Stimulated activated CD4-positive, alpha-beta T cell treated with anti-CD3 and anti-CD28 coated beads, TNF-alpha, amount 100 ng/mL, for 1 hour (primary cell): ENCODE measurements at places on chromosomes 6 and 20.

DNA sequence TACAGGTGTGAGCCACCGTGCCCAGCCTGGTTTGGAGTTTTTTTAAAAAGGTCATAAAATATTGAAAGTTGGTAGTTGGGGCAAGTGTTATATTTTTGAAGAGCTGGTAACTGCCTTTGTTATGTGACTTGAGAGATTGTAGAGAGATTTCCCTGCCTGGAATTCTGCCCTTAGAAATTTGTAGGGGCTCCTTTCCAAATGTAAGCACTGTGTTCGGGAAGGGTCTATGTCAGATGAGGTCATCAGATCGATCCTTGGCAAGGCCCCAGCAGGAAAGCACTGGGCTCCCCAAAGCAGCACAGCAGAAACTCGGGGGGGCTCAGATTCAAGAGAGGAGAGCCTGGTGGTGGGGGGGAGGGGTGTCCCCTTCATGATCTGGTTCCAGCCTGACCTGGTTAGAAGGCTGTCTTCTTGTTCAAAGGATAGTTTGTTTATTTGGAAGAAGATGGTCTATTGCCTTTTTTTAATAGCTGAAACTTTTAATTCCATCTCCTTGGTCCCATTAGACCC lies 220.2 kb downstream of the UST start:
- DNase-seq: no peak

- no peak for DNase-seq
Observed at GRCh38 chr6:4948781-4949450, 54.9 kb downstream of the RPP40 start.

GRCh38 chr6:167858842-167859664 lies 32.3 kb downstream of the AFDN start:
- no peak for DNase-seq

- no peak for DNase-seq
Observed at GRCh38 chr6:119084784-119085183, 6.3 kb upstream of the FAM184A start.

- DNase-seq: no peak
Observed at GRCh38 chr6:17450832-17451231, 57.4 kb downstream of the CAP2 start.

- no peak for DNase-seq
Observed at GRCh38 chr6:150535151-150535804, 64.4 kb upstream of the PLEKHG1 start.

DNA sequence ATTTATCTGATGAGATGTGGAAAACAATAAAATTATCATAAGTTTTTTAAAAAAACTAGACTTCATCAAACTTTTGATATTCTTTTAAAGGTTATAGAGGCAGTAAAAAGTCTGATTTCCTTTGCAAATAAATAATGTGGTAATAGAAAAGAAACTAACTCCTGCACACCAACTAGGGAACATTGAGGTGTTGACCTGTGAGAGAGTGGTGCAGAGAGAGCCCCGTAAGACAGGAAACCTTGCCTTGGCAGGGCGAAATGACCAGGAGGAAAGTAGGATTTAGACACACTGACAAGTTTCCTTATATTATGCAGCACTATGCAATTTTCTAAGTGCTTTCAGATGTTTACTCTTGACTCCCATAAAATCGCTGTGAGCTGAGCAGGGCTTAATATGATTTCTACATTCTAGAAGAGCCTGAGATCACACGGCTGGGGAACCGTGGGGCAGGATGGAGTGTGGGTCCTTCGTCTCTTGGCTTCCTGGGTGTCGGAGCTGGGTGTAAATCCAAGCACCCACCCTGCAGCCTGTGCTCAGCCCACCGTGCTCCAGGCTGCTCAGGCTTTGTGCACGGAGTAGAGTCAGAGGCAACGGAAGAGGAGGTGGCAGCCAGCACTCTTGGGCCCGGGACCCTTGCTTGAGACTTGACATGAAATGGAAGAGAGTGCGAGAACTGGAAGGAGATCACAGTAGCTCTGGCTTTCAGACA lies 61.3 kb upstream of the FOXQ1 start:
- DNase-seq: no peak

- DNase-seq: no peak
Observed at GRCh38 chr20:37796121-37796520, 102.3 kb downstream of the CTNNBL1 start.

DNA sequence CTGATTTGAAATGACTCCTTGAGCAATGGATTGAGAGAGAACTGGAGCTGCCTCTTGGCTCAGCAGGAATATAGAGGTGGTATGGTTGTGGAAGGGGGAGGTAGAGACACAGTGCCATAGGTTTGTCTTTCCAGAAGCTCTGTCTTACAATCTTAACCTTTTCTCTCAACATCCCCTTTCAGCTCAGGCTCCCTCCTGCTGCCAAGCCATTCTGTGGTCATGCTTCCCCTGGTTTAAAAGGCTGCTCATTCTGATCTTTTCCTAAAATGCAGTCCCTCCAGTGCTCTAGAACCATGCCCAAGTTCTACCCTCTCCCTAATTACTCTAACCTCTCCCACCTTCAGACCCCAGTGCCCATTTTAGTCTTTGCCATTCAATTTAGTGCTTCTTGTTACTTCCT lies 517.9 kb upstream of the MARCKS start:
- DNase-seq: no peak

- no peak for DNase-seq
Observed at GRCh38 chr6:8743170-8743745, 307.9 kb upstream of the SLC35B3 start.

DNA sequence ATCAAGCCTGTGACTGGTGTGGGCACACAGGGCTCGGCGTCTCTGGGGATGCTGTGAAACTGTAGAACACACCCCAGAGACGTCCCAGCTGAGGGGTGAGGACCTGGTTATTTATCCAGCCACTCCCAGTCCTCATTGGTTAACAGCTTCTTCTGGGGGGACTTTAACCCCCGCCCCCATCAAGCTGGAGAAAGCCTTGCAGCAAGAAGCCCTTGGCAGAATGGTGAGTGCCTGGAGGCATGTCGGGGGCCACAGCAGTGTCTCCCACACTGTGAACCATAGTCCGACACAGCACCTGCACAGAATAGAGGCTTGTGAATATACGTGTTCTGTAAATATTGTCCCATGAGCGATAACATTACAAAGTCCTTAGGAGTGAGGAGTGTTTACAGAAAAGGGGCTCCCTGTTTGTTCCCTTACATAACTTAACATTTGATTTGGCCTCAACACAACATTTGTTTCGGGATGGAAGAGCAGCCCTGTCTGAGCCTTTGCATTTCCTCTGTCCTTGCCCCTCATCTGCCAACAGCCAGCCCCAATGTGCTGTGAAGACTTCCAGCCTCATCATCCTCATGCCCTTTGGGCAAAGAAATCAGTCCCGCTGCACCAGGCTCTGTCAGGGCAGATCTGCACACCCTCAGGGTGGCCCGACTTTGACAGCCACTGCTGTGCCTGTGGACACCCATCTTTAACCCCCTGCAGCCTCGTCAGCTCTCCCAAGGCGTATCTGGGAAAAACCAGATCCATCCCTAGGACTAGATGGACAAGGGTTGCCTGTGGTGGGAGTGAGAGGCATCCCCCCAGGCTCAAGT lies 2.2 kb upstream of the RRBP1 start:
- DNase-seq: no peak

DNA sequence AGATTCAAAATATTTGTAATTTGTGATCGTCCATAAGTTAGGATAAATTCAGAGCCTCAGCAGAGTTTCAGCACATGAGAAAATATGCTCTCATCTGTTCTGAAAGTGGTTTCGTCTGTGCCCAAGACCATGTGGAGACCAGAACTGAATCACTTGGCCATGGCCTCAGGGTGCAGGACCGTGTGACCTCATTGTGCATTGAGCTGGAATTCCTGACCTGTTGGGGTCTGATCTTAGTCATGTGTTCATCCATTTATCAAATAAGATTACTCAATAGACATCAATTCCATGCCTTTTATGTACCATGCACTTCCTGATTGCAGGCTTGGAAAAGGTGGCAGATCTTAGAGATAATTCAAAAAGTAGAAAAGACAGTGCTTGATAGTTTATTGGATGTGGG lies 680.5 kb downstream of the QKI start:
- DNase-seq: no peak

GRCh38 chr6:12710921-12711320 lies 5.6 kb upstream of the PHACTR1 start:
- no peak for DNase-seq

GRCh38 chr6:160934157-160934556 lies 57.4 kb upstream of the MAP3K4 start:
- DNase-seq: no peak

DNA sequence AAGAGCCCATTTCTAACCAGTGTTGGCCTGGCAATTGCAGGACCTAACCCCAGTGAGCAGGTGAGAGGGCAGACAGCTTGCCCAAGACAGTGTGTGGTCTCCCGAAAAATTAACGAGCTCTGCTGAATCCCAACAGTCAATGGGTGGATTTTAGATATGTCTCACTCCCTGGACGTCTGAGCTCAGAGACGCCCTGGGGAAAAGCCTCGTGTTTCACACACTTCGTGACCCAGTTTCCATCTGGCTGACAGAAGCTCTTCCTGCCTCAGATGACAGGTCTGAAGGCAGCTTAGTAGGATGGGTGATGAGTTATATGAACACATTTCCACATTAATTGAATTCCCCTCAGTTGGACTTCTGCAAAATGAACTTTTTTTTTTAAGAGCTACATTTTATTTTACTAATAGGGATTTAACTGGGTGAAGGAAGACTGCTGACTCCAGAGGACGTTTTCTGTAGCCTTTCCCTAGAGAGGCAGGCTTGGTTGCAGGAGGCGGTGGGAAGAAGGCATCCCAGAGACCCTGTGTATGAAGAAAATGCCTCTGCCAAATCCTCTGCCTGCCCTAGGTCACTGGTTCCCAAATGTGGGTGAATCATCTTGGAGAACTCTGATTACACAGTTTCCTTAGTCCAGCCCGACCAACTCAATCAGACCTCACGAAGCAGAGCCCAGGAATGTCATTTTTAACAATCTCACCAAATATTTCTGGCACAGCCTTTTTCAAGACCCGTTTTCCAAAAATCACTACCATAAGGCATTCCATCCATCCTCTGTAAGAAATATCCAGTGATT lies 71.7 kb upstream of the LY86 start:
- no peak for DNase-seq

DNA sequence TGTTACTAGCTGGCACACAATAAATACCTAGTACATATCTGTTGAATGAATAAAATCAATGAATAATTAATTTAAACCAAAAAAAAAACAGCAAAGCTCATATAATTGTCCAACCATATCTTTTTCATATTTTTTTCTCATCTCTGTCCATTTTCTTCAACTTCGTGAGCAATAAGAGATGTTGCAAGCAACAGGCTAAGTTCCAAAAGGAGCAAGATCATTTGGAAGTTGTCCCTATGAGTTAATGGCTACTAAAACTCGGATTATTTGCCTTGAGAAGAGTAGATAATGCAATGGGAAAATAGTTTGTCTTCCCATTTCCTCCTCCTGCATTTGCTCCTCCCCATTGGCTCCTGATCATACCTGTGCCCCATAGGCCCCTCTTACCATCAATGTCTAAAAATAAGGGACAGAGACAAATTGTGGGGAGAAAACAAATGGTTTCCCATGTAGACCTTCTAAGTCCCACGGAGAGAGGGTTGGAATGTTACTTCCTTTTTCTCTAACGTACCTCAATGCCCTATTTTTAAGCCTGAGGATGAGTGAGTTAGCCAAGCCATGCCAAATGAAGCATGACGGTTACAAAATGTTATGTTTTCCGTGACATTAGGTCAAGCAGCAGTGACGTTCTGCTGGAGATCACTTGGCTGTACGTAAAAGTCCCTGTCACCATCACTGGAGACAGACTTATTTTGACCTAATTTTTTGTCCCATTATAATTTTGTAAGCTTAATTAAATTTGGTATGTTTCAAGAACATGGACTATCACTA lies 217.3 kb upstream of the PREP start:
- no peak for DNase-seq

DNA sequence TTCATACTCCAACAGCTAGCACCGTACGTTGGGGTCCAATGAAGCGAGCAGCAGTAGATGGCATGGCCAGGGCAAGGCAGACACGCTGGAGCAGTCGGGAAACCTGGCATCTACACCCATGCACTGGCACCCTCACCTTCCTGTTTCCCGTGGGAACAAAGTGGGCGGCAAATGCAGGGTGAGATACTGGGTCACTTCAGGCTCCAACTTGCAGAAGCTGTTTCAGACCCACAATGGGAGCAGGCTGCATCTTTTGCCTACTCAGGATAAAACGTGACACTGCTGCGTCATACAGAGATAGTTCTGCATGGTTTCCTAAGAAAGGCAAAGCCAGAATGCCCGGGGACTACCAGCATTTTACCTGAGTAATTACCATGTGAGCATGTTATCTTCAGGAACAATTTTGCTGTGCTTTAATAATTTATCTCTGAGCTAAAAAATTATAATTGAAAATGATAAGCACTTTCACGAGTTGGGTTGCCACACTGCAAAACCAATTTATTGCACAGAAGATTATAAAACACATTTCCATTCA lies 10.9 kb upstream of the CD93 start:
- no peak for DNase-seq

DNA sequence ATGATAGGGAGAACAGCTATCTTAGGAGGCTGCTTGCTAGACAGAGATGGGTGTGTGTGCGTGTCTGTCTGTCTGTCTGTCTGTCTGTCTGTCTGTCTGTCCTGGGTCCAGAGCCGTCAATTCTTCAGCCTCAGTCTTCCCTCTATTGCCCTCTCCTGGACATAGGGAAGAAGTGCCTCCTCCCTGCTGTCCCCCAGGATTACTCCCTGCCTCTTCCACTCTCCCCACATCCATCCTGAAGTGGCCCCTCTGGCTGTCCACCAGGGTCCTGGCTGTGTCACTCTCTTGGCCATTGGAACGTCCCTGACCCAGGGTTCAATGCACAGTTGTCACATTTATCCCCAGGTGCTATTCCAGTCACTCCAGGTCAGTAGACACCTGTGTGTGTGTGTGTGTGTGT lies 10.2 kb downstream of the TREML2 start:
- no peak for DNase-seq

GRCh38 chr20:38624084-38624483 lies 22.5 kb downstream of the ARHGAP40 start:
- DNase-seq: no peak

DNA sequence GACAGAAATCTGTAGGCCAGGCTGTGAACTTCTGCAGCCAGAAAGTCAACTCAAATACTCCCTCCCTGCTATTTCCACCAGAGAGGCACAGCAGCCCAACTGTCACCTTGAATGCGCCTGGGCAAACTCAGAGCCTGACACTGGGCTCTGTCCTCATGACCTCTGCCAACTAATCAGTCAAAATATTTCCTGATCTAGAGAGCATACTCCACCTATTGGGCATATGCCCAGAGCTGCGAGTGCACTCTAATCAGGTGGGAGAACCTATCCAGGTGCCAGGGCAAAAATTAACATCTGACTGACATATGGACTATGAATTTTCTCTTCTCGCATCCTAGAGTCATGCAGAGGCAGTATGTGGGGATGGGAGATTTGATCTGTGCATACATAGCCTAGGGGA lies 406.3 kb upstream of the RUNX2 start:
- DNase-seq: no peak

DNA sequence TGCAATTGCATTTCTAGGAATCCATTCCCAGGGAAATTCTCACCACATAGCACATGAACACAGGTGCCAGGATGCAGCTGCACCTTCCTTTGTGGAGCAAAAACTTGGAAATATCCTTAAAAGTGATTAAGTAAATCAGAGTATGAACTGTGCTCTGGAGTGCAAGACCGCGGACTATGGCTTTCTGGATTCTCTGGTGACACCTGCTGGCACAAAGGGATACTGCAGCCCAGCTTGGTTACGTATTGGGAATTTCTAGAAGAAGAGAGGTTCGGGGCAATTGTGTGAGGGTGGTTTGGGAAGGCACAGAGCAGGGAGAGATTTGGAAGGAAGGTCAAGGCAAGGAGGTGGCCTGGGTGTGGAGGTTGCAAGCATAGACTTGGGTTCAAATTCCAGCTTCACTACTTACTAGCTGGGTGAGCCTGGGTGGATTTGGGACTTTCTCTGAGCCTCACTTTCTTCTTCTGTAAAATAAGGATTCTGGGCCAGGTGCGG lies 15.9 kb upstream of the PEDS1 start:
- DNase-seq: peak; percentile 74
